ENCODE measurements at places on chromosomes 11 and 22. TPM values are rescaled to one million over a fixed set of nuclear protein-coding genes. Genes with fewer than 3 reads are reported as not detected.

The CCDC73 gene
- not detected for total RNA-seq

The MMP7 gene
- total RNA-seq, result 2.6 TPM

GRCh38 chr11:32137263-32137662 is 46.4 kb downstream of the RCN1 start:
- peak; percentile 93 for DNase-seq

The TMEM191B gene
- total RNA-seq, result 2.3 TPM

- DNase-seq, result no peak
These were observed 24.4 kb upstream of the IZUMO1R start for GRCh38 chr11:94279996-94280395.

DNA sequence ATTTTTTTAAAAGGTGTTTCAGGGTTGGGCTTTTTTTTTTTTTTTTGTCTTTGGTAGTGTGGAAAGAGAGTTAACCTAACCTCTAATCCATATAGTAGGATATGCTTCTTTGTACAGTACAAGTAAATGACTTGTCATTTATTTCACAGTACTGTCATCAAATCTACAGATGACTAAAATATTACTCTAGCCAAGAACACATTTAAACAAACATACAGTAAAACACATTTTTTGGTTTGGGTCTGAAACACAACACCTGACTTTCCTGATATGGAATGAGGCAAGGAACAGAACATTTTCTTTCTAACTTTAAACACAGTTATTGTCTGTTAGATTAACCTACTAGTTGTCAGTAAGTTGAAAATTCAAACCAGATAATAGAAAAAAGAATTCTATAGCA is 68.1 kb downstream of the IMMP1L start:
- DNase-seq, result no peak

The OR2D2 gene
- total RNA-seq, result 0.86 TPM

The CCDC34 gene
- 3.2 TPM for total RNA-seq

The DGAT2 gene
- 0.43 TPM for total RNA-seq

DNA sequence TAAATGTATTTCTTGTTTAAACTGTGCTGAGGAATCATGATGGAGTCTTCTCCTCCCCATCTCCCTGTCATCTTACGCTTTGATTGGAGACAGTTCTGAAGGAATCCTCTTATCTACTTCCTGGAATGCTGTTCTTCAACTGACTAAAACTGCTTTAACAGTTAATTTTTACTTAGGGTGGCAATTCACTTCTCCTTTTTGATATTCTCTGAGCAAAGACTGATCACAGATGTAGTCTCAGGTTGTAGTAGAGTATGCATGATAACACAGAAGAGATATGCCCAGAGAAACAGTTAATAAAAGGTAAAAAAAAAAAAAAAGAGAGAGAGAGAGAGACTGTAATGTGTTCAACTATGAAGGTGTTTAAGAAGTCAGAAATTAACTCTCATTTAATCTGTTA is 1.4 kb upstream of the CASP5 start:
- no peak for DNase-seq

DNA sequence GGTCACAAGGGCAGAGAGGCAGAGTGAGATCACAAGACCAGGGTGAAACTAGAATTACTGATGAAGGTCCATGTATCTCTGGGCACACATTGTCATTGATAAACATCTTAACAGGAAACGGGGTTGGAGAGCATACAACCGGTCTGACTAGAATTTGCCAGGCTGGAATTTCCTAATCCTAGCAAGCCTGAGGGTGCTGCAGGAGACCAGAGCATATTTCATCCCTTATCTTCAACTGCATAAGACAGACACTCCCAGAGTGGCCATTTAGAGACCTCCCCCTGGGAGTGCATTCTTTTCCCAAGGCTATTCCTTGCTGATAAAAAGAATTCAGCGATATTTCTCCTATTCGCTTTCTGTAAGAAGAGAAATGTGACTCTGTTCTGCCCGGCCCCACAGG is 84.6 kb upstream of the IZUMO1R start:
- no peak for DNase-seq

DNA sequence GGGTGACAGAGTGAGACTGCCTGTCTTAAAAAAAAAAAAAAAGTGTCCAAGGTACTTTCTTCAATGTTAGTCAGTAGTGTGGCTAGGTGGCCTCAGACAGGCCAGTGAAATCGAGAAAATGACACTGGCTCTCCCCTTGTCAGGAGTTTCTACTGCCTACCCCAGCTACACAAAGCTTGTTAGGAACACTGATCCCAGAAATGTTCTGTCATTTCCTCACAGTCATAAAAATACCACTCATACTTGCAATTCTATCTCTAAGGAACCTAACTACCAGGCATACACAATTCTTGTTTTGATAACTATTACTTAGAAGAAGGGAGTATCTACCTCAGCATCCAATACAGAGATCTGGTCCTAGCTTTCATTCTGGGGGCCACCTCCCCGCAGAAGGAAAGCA is 31.3 kb downstream of the ATP6V1E1 start:
- peak; percentile 52 for DNase-seq

DNA sequence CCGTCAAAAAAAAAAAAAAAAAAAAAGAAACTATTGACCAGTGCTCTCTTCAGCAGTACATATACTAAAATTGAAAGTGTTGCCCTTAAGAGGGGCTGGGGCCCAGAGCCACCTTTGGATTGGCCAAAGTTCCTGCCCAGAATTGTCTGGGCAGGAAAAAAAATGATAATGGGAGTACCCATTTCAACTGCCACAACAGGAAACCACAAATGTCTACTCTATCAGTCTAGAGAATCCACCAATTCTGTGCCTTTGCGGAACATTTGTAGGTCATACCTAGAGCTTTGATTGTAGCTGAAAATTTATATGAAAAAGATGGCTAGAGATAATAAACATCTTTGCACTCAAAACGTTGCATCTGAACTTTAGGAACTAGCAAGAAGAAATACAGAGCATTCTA is 69.4 kb downstream of the FAM76B start:
- no peak for DNase-seq

The FOLR3 gene
- 0.64 TPM for total RNA-seq

DNA sequence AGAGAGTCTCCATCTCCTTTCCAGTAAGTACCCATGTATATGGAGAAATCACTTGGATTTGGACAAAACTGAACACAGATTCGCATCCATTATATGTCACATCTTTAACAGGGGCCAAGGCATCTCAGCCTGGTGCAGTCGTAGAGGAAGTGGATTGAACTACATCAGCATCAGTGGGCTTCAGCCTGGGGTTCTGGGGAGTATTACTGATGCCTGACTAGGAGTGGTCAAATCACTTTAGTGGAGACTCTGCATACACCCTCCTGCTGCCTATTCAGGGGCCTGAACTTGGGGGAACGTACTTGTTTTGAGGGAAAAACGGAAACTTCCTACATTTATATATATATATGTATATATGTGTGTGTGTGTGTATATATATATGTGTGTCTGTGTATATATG is 72.8 kb downstream of the GAB4 start:
- DNase-seq, result no peak

GRCh38 chr11:107924306-107924705 is 3.9 kb upstream of the RAB39A start:
- no peak for DNase-seq

DNA sequence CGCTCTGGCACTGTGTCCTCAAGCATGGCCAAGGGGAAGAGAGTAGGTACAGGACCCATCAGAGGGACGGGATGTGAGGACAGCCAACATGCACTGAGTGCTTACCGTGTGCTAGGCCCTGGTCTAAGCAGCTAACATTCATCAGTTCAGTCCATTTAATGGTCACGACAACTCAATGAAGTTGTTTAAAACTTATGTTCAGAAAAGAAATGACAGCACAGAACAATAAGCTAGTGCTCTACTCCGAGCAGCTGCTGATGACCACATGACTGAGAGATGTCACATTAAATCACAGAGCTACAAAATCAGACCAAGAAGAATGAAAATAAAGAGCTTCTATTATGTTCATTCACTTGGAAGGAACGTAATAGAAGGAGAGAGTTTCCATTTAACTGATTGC is 26.3 kb downstream of the PRDM10 start:
- no peak for DNase-seq

DNA sequence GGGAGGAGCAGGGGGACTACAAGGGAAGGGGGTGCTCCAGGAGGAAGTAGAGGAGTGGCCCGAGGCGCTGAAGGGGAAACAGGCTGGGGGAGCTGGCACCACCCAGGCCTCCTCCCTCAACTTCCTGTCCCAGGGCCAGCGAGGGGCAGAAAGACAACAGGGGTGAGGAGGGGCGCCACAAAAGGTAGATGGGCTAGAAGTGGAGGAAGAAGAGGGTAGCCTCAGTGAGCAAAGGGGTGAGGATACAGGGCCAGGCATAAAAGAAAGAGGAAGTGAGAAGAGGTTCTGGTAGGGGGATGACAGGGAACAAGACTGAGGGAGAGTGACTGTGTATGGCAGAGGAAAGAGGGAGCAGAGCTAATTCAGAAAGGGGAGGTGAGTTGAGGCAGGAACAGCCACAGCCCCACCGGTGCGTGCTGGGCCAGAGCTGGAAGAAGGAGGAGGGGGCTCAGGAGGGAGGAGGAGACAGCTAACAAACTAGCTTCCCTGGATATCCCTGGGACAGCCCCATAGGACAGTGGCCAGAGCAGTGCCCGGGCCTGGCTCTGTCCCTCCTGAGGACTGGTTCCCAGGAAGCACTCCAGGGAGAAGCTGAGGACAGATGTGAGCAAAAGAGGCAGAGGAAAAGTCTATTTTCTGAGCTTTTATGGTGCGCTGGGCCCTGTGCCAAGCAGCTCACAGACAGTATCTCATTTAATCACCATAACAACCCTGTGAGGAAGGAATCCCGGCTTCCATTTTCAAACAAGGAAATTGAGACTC is 8.5 kb downstream of the DCHS1 start:
- peak; percentile 73 for DNase-seq

The XKR3 gene
- total RNA-seq, result not detected

The DEUP1 gene
- not detected for total RNA-seq

GRCh38 chr11:122242731-122243130 is 126.7 kb upstream of the BLID start:
- DNase-seq, result no peak

DNA sequence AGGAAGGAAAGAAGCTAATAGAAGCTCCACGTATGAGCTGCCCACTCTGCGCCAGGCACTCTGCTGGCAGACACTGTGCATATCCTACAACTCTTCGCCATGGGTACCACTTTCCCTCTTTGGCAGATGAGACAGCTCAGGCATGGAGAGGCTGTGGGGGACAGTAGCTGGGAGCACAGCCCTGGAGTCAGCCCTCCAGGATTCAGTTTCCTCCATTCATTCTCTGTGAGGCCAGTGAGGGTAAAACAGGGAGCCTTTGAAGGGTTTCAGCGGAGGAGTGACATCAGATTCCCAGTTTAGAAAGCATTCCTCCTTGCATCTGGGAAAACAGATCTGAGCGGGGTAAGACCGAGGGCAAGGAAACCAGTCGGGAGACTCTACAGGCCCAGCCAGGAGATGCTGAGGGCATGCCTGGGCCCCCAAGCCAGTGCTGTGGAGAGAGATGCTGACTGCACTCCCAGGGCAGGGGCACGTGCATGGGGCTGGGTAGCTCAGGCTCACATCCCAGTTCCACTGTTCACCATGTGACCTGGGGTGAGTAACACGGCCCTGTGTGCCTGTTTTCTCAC is 58.3 kb upstream of the EMID1 start:
- DNase-seq, result no peak

DNA sequence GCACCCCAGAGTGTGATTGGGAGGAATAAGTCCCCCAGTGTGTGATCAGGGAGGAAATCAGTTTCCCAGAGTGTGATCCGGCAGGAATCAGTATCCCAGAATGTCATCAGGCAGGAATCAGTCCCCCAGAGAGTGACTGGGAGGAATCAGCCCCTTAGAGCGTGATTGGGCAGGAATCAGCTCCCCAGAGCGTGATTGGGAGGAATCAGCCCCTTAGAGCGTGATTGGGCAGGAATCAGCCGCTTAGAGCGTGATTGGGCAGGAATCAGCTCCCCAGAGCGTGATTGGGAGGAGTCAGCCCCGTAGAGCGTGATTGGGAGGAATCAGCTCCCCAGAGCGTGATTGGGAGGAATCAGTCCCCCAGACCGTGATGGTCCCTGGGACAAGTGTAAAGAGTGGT is 81.1 kb upstream of the EIF3D start:
- DNase-seq, result no peak

DNA sequence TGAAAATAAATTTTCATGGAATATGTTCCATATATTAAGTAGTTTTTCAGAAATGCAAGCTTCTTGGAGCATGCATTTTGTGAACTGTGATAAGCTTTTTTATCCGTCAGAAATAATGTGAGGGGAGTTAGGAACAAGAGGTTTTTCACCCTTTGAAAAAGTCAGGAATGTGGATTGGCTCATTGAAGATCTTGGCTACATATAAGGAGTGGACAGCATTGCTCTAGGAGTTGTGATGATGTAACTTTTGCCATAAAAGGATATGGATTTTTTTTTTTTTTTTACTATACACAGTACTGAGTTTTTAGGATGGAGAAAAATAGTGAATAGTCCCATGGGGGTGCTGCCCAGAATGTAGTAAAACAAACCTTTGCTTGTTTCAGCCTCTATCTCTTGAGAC is 180.2 kb downstream of the NAV2 start:
- peak; percentile 28 for DNase-seq

GRCh38 chr11:44962464-44962863 is 11.8 kb upstream of the TP53I11 start:
- no peak for DNase-seq

DNA sequence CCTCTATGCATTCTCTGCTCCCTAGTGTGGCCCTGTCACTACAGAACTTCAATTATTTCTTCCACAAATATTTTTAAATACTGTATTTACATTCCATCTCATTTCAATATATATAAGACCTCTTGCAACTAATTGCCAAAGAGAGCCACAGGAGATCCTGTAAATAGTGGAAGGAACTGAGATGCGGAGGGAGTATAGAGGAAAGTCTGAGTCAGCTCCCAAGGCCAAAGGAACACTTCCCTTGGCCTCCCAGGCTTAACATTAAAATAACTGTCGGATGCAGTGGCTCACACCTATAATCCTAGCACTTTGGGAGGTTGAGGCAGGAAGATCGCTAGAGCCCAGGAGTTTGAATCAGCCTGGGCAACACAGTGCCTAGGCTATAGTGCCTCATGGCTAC is 31.2 kb downstream of the RBFOX2 start:
- DNase-seq, result peak; percentile 86

GRCh38 chr11:68684385-68685356 is at the start of gene GAL:
TSS of gene GAL (plus strand) at chr11:68684544. CDS start at chr11:68684924, 380 bp downstream.
- no peak for DNase-seq

DNA sequence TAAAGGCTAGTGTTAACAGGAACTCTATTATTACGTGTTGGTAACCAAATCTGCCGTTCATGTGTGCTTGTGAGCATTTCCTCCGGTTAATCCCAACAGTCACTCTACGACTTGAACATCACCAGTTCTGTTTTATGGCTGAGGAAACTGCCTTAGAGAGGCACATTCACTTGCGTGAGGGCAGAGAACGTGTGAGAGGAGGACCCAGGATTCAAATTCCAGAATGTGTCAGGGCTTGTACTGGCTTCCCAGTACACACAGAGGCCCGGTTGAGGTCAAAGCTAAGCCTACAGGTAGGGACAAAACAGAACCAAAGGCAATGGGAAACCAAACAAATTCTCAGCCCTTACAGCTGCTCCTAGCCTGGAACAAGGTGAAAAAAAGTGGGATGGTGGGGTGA is 66.9 kb upstream of the TENM4 start:
- DNase-seq, result no peak

The ETS1 gene
- 80.2 TPM for total RNA-seq
